Choroid plexus epithelial cell (primary cell): ENCODE measurements at places on chromosomes 4 and X.
A peak's percentile ranks its signal among the peaks of the same experiment; 100 is the strongest.

GRCh38 chrX:30388325-30388724, 79.1 kb upstream of the NR0B1 start:
- no peak for DNase-seq

DNA sequence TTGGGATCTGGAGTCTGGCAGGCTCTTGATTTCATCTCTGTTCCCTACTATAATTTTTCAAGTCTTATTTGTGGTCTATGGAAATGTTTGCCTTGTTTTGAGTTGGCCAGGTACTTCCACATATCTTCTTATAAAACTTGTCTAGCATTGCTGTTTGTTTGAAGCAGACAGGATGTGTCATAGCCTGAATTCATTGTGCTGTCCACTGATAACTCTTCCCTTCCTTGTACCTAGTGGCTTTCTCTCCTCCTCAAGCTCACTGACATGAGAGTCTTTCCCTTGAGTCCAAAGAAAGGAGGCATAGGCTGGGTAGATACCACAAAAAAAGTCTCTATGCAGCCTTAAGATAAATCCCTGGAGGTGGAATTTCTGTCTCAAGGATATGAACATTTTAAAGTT, 59.2 kb upstream of the FAM241A start:
- DNase-seq, result no peak

GRCh38 chrX:2609431-2610238, 81.5 kb upstream of the CD99 start:
- peak; percentile 34 for DNase-seq

DNA sequence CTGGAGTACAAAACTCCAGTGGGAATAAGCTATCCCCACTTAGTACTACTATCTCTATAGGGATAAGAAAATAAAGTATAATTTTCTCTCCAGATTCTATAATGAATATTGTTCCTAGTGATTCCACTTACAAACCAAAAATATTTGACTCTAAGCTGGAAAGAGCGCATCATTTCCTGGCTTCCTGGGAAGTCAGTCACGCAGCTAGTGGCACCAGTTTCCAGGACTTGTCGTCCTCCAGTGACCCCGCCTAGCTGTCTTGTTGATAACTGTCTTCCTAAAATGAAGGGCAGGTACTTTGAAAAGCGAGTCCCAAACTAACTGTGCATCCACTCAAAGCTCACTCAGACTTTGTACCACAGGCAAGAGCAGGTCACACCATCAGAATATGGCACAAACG, 39.3 kb downstream of the LNX1 start:
- DNase-seq, result no peak

DNA sequence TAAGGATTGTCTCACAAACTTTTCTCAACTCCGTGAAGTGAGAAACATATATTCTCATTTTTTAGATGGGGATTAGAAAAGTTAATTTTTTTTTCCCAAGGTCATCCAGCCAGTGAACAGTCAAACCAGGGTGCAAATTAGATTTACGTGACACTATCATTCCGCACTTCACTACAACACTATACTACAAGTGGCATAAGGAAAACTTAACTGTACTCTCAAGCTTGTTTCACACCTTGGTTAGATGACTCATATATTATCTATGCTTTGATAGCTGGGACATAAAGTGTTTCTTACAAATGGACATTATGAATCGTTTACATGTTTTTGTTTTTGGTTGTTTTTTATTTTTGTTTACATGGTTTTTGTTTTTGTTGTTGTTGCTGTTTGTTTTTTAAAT, 525.7 kb downstream of the PPARGC1A start:
- no peak for DNase-seq

DNA sequence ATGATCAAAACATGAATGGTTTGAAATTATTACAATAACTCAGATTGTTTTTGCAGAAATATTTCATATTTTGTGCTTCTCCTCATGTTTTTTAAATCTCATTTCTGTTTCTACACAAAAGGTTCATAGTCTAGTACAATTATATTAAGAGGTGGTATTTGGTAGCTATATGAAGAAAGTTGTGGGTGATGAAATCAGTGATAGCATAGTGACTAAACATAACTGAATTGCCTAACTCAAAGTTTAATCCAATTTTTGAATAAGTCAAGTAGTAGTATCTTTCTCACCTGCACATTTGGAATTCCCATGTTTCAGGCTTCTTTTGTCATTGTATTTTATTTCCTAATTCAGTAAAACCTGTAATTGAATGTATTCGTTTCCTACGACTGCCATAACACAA, 648.7 kb downstream of the GRID2 start:
- DNase-seq, result no peak

- no peak for DNase-seq
Measured at GRCh38 chr4:78545275-78546246, 6.0 kb upstream of the ANXA3 start.

DNA sequence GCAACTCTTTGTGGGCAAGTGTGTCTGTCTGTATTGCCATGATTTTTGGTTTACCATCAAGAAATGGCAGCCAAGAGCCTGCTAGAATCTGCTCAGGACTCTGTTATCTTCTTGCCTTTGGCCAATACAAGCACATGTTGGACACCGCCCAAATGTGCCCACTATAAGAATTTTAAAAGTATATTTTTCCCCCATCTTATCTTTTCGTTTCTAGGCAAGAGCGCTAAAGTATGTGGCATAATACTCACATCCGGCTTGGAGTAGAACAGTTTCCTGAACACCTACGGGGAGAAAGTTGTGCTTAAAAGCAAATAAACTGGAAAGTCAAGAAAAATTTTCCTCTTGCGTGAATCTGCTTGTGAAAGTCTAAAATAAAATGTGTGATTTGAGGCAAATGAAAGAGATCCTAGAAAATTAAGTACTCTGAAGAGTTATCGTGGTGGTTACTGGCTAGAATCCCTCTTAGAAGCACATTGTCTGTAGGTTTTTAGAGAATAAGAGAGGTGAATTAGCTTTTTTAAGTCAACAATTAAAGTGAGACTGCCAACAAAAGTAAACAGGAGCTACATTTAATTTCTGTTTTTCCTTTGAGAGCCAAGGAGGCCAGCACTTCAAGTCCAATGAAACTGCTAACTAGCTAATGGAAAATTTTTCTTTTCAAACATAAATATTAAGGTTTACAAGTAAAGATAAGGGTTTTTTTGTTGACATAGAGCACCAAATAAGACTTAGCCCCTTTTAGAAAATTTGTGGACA, 220.2 kb downstream of the SOWAHB start:
- peak; percentile 33 for DNase-seq

- peak; percentile 21 for DNase-seq
Measured at GRCh38 chr4:13543839-13544605, at the start of gene NKX3-2. Gene NKX3-2, minus strand, starts transcription at chr4:13544508. Its CDS starts 94 bp downstream, at chr4:13544414.

GRCh38 chr4:95506264-95506663, 42.5 kb downstream of the UNC5C start:
- DNase-seq, result peak; percentile 35

DNA sequence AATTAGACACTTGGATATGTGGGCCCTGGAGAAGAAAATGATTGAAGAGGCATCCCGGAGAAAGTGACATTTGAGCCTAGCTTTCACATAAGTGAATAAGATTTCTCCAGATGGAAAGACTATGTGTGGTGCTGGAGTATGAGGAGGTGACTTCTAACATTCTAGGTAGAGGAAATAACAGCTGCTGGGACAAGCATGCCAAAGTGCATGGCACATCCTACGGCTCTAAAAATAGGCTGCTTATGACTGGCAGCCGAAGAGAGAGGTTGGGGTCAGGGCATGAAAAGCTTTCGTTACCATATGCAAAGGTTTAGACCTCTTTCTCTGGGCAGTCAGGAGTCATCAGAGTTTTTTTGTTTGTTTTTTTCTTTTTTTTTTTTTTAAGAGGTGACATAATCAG, 142.0 kb downstream of the SOX3 start:
- DNase-seq, result no peak

DNA sequence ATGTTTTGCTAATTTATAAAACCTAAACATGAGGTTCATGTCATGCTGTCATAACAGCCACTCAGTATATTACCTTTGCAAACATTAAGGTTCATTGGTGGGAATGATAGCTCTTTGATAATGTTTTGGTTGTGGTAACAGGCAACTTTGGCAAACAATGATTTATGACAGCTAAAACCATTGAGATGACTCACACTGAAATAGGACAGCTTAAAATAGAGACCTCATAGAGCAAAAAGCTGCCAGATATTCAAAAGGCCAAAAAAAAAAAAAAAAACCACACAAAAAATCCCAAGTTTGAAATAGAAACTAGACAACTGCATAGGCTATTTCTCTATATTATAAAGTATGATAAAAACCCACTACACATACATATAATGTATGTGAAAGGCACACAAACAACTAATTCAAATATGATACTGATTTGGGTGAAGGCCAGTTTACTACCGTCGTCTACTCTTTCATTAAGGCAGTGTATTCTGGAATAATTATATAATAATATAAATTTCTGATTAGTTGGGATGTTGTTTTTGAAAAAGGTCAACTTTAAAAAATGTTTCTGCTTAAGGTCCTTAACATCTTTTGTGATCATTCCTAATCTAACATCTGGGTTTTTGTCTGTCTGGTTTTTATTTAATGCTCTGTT, 646.0 kb upstream of the PITX2 start:
- DNase-seq, result peak; percentile 29

DNA sequence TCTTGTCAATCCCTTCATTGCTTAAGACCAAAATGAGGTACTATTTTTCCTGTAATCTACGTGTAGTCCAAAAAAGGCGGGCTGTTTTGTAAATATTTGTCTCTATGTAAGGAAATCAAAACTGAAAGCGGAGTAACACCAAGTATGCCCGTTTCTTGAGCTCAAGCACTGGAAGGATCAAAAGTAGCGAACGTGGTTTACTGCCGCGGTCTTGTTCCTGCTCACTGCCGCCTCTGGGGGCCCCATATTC, 71.5 kb downstream of the AFF1 start:
- peak; percentile 94 for DNase-seq

DNA sequence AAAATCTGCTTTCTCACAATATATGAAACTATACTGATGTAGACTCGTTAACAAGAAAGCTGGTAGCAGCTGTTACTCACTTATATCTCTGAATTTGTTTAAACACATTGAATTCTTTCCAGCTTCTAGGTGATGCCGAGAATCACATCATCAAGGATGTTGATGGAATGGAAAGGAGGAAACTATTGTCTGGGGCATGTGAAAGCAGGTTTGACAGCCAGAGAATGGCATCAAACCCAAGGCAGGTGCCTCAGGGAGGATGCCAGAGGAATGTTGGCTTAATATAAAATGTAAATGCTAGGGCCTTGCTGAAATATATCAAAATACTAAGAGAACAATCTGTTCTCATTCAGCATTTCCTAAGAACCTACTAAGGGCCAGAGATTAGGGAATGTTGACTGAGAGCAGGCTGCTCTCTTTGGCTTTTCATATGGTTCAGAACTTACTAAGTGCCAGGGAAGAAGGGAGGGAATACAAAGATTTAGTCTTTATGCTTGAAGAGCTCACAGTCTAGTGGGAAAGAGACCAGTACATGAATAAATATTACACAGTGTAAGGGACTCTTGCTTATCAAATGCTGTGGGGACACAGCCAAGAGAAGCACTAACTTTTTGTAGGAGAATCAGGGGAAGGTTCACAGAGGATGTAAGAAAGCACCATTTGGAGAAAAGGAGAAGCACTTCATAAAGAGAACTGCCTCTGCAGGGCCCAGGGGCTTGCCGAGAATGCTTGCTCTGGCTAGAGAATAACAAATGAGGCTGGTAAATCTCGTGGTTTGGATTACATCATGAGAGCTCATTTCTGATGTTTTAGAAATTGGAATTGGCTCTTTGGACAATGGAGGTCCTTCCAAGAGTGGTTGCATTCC, 14.7 kb downstream of the SLIT2 start:
- DNase-seq, result no peak

DNA sequence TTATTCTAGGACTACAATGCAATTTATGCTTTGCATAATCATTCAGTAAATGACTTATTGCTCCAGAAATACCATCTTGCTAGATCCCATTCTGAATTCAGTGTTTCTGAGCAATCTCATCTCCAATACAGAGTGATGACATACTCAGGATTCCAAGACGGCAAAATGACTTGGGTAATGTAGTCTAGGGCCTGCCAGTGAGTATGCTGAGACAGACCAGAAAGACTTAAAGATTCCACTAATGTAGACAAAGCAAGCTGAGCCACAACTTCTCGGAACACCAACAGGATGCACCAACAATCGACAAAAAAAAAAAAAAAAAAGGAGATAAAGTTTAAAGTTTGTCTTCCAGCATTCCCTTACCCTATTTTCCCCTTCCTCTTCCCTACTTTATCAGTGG, 919 bp upstream of the SEC24B start:
- DNase-seq, result peak; percentile 80

DNA sequence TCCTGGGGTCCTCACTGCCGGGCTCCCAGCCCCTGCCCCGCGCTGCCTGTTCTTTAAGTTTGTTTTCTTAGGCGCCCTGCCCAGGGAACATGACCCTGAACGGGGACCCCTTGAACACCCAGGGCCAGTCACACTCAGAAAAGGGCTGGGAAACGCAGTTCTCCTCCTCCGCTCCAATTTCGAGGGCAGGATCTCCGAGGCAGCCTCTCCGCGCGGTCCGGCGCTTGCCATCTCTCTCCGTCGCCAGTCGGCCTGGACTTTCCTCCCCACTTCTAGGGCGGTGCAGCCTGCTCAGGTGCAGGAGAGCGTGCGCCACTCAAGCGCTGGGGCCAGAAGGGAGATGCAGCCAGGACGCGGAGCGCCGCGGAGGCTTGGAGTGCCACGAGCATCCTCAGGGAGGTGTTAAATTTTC, 9.9 kb downstream of the PRDM8 start:
- no peak for DNase-seq

DNA sequence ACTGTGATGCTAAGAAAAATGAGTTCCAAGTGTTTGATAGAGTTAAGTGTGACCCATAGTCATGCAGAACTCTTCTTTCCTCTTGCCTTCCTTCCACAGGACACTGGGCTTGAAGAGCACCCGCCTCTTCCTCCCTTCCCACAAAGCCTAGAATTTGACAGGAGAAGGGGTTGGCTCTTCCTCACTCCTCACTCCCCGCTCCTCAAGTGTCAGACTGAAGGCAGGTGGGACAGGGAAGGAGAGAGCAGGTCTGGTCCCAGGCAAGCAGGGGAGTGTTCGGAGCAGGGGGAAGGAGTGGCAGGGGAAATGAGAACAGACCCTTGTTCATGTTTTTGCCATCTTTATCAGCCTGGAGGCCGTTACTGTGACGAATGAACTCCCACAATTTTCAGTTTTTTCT, 10.7 kb downstream of the MAGED2 start:
- no peak for DNase-seq

DNA sequence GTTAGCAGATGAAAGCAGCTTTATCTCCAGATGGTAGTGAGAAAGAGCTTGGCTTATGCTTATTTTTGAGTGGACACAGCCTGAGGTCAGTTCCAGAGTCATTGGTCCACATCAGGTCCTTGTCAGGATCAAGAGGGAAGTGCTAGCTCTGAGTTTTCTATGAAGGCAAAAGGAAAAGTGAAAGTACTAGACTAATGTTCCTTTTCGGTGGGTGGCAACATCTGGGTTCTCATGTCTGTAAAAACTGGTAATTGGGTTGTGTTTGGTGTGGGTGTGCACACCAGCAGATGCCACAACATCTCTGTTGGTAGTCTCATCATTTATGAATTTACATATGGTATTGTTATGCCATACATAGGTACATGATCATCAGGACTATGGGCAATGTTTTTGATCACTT, 210.5 kb downstream of the PWWP3B start:
- no peak for DNase-seq
